Activated naive CD8-positive, alpha-beta T cell treated with anti-CD3 and anti-CD28 coated beads for 36 hours (primary cell): ENCODE measurements at places on chromosomes 7 and 10.
A peak's percentile ranks its signal among the peaks of the same experiment; 100 is the strongest.

- no peak for DNase-seq
Observed at GRCh38 chr7:114293289-114294012, 121.2 kb upstream of the FOXP2 start.

- DNase-seq: no peak
Observed at GRCh38 chr10:95792874-95793285, 36.9 kb downstream of the ENTPD1 start.

- DNase-seq: no peak
Observed at GRCh38 chr7:30380294-30380693, 95.9 kb downstream of the ZNRF2 start.

GRCh38 chr10:26737730-26738129, 40.2 kb downstream of the PDSS1 start:
- peak; percentile 18 for DNase-seq

- DNase-seq: no peak
Observed at GRCh38 chr10:103467406-103467805, 8.7 kb upstream of the CALHM1 start.

- no peak for DNase-seq
Observed at GRCh38 chr10:129323879-129324278, 143.2 kb upstream of the MGMT start.

- DNase-seq: no peak
Observed at GRCh38 chr10:97124211-97124610, 61.5 kb downstream of the SLIT1 start.

DNA sequence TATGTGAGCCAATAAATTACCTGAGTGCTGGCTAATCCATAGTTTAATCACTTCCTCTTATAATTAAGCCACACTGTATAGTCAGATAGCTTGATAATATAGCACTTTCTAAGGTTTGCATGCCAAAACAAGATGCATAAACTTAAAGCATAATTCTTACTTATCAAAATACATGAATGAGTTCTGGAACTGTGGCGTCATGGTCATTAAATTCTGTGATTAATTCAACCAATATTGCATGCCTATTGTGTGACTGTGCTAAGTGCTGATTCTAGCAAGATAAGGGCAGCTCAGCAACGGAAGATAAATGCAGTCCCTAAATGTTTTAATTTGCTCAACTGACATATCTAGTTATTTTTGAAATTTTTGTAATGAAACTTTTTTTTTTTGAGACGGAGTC, 29.7 kb downstream of the HOXA1 start:
- no peak for DNase-seq
